ENCODE measurements at places on chromosomes 3 and 15.

DNA sequence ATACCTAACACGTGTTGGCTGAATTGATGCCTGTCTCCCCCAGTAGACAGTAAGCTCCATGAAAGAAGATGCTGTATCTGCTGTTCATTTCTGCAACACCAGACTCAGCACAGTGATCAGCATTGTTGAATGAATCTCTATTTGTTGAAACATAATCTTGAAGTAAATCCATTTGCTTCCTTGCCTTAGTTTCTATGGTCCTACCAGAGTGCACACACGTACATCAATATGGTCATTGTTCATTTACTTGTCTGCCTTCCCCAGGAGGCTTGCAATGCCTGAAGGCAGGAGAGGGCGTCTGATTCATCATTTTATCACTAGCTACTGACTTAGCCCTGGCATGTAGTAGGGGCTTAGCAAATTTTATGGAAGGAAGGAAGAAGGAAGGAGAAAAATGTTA, 19.2 kb downstream of the RBP2 start:
- peak; percentile 24 for DNase-seq

DNA sequence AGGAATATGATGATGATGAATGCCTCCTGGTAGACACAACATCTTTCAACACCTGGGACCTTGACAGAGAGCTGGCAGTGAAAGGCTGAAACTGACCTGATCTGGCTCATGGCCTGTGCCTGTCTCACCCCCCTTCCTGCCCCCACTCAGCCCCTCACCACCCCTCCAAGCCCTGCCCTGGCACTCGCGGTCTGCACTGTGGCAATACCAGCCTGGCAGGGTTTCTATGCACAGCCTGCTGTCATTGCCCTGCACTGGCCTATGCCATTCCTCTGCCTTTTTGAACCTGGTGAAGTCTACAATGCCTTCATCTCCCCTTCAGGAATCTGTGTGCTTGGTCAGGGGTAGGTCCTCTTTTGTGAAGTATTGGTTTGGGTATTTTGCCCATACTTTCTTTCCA, 56.5 kb downstream of the ACAD9 start:
- DNase-seq: no peak

- DNase-seq: no peak
These were observed 248.5 kb downstream of the TLE3 start for GRCh38 chr15:69849232-69849610.

GRCh38 chr3:88093266-88093665, 34.2 kb downstream of the ZNF654 start:
- no peak for DNase-seq

GRCh38 chr3:38579551-38580449, 69.7 kb downstream of the SCN5A start:
- no peak for DNase-seq

DNA sequence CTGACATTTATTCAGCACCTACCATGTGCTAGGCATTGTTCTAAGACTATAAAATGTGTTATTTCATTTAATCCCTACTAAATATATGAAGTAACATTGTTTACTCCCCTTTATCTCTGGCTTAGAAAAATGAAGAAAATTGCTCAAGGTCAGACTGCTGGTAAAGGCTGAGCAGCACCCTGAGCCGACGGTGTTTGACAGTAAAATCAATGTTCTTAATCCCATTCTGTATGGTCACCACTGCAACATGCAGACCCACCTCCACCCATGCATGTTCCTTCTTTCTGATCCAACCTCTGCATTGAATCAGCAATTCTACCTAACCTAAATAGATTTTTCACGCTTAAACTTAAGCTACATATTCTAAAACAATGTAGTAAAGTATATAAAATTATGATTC, 216.5 kb downstream of the ZBBX start:
- DNase-seq: no peak

- no peak for DNase-seq
These were observed 139.6 kb downstream of the RBPMS2 start for GRCh38 chr15:64635499-64636495.

All from Daoy (cell line).